SJSA1 (cell line): ENCODE measurements at places on chromosomes 13 and 19.

- H3K27me3 ChIP-seq, result no peaks in the 10 kb centered on the region
- peaks cover 47% of the 10 kb centered on the region for H3K36me3 ChIP-seq
- 0 out of 2 replicates have a peak, but pooled peaks cover 5% of the 10 kb centered on the region for H3K4me1 ChIP-seq
- no peak overlapping the region for H3K27ac ChIP-seq
- no peak overlapping the region for H3K4me3 ChIP-seq
Measured at GRCh38 chr13:113552786-113553434, 31.6 kb upstream of the TFDP1 start.

- peaks cover 9% of the 10 kb centered on the region for H3K4me1 ChIP-seq
- no peaks in the 10 kb centered on the region for H3K27me3 ChIP-seq
- H3K36me3 ChIP-seq, result no peaks in the 10 kb centered on the region
- peak; percentile 72 for DNase-seq
Measured at GRCh38 chr13:98960606-98961502, 17.0 kb downstream of the DOCK9 start.

DNA sequence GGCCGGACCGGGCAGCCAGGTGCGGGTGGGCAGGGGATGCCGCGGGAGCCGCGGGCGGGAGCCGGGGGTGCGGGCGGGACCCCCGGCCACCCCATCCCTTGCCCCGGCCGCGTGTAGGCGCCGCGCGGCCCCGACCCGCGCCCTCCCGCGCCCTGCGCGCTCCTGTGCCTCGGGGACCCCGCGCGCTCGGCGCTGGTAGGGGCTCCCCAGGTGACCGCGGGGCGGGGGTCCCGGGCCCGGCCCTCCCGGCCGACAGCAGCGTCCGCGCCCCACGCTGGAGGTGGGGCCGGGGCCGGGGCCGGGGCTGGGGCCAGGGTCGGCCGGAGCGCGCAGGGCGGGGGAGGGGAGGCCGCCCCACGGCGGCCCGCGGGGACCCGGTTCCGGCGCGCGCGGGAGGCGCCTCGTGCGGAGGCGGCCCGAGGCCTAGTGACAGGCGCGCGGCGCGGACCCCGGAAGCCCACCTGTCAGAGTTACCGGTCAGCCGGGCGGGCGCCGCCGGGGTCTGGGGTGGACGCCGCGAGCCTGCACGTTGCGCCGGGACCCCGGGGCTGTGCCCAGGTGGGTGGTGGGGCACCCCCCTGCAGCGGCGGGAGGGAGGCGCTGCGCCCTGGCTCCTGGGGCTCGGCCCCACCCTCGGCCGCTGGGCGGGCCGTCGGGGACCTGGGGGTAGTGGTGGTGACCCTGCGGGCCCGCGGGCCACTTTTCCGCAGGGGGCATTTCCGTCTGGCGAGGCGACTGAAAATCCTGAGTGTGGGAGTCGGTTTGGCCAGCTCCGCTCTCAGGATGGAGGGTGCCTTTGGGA lies 518 bp downstream of the TFDP1 start:
- H3K36me3 ChIP-seq, result peaks cover 50% of the 10 kb centered on the region
- H3K27me3 ChIP-seq, result no peaks in the 10 kb centered on the region
- H3K4me1 ChIP-seq, result peaks cover 24% of the 10 kb centered on the region
- peak overlapping the region; percentile 97 for H3K4me3 ChIP-seq

- H3K4me3 ChIP-seq, result no peak overlapping the region
- peaks cover 30% of the 10 kb centered on the region for H3K36me3 ChIP-seq
- peaks cover 8% of the 10 kb centered on the region; the same call in 1 of the 2 replicates for H3K4me1 ChIP-seq
- no peaks in the 10 kb centered on the region for H3K27me3 ChIP-seq
- no peak overlapping the region for H3K27ac ChIP-seq
- DNase-seq, result peak; percentile 12
Measured at GRCh38 chr19:48881741-48882657, 9.8 kb downstream of the PPP1R15A start.

DNA sequence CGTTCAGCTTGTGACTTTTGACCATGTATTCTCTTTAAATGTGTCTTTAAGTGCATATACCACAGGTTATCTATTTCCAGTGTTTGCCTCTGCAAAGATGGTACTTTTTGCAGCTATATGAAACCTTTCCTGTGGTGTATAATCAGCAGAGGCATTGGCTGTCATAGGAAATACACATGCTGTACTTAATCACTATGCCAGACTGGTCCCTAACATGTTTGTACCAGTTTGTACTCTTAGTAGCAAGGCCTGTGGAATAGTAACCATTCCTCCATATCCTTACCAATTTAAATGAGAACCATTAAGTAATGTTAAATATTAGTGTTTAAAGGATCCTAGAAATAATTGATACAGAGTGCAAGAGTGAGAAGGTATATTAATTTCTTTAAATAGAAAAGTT lies 69.8 kb downstream of the CDK8 start:
- H3K4me1 ChIP-seq, result no peaks in the 10 kb centered on the region
- DNase-seq, result no peak
- no peak overlapping the region for H3K27ac ChIP-seq
- no peaks in the 10 kb centered on the region for H3K27me3 ChIP-seq
- no peak overlapping the region for H3K4me3 ChIP-seq
- H3K36me3 ChIP-seq, result no peaks in the 10 kb centered on the region

DNA sequence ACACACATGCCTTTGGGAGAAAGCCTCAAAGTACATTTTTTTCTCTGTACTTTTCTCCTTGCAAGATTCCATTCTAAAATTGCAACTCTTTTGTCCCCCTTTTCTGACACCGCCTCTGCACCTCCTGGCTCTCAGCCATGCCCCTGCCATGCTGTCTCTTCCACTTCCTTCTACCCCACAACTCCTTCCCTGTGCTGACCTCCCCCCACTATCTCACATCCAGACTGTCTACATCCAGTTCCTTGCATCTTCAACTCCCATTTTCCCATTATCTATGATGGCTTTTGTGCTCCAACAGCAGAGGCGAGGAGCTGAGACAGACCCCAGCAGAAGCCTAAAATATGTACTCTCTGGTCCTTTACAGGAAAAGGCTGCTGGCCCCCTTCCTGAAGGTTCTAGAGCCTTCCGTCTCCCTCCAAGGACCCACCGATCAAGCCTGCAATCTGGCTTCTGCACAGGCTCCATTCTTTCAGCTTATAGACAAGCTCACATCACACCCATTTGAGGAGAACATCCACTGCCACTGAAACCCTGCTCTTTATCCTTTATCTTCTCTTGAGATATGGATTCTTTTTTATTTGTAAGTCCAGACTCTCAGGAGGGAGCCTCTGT lies 50.2 kb downstream of the RFX2 start:
- no peak overlapping the region for H3K4me3 ChIP-seq
- no peaks in the 10 kb centered on the region for H3K36me3 ChIP-seq
- no peaks in the 10 kb centered on the region for H3K27me3 ChIP-seq
- no peak overlapping the region for H3K27ac ChIP-seq

GRCh38 chr13:81683521-81683920 lies 1342.6 kb upstream of the SPRY2 start:
- 0 out of 2 replicates have a peak, but pooled peaks cover 4% of the 10 kb centered on the region for H3K27me3 ChIP-seq
- H3K4me1 ChIP-seq, result no peaks in the 10 kb centered on the region
- DNase-seq, result no peak
- no peak overlapping the region for H3K4me3 ChIP-seq

GRCh38 chr13:30299786-30300185 lies 7.6 kb downstream of the KATNAL1 start:
- peaks cover 44% of the 10 kb centered on the region for H3K4me1 ChIP-seq
- no peak for DNase-seq
- H3K36me3 ChIP-seq, result peaks cover 5% of the 10 kb centered on the region
- H3K27ac ChIP-seq, result peak overlapping the region; percentile 72

DNA sequence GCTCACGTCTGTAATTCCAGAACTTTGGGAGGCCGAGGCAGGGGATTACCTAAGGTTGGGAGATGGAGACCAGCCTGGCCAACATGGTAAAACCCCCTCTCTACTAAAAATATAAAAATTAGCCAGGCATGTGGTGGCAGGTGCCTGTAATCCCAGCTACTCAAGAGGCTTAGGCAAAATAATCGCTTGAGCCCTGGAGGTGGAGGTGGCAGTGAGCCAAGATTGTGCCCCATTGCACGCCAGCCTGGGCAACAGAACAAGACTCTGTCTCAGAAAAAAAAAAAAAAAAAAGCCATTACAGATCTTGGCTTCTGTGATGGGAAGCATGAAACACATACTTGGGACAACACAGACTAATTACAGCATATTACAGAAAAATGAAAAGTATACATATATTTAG lies 1404.5 kb upstream of the SPRY2 start:
- H3K4me1 ChIP-seq, result no peaks in the 10 kb centered on the region
- H3K36me3 ChIP-seq, result no peaks in the 10 kb centered on the region
- H3K27me3 ChIP-seq, result no peaks in the 10 kb centered on the region
- no peak overlapping the region for H3K4me3 ChIP-seq

- H3K4me1 ChIP-seq, result no peaks in the 10 kb centered on the region; the same call in 1 of the 2 replicates
- H3K27me3 ChIP-seq, result no peaks in the 10 kb centered on the region
- DNase-seq, result no peak
- H3K4me3 ChIP-seq, result no peak overlapping the region
Measured at GRCh38 chr13:66951426-66951825, 278.7 kb downstream of the PCDH9 start.

DNA sequence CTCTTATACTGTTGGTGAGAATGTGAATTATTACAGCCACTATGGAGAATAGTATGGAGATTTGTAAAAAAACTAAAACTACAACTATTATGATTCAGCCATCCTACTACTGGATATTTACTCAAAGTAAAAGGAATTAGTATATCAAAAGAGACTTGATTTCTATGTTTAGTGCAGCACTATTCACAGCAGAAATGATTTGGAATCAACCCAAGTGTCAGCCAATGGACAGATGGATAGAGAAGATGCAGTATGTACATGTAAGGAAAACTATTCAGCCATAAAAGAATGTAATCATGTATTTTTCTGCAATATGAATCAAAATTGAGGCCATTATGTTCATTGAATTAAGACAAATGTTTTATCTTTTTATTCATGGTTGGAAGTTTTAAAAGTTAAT lies 1705.5 kb downstream of the SLITRK1 start:
- no peaks in the 10 kb centered on the region for H3K27me3 ChIP-seq
- H3K4me1 ChIP-seq, result no peaks in the 10 kb centered on the region
- no peak overlapping the region for H3K27ac ChIP-seq
- no peak overlapping the region for H3K4me3 ChIP-seq

- peaks cover 22% of the 10 kb centered on the region for H3K4me1 ChIP-seq
- DNase-seq, result no peak
- no peak overlapping the region for H3K27ac ChIP-seq
- H3K27me3 ChIP-seq, result no peaks in the 10 kb centered on the region
Measured at GRCh38 chr13:25775986-25776385, 275.8 kb downstream of the SHISA2 start.

DNA sequence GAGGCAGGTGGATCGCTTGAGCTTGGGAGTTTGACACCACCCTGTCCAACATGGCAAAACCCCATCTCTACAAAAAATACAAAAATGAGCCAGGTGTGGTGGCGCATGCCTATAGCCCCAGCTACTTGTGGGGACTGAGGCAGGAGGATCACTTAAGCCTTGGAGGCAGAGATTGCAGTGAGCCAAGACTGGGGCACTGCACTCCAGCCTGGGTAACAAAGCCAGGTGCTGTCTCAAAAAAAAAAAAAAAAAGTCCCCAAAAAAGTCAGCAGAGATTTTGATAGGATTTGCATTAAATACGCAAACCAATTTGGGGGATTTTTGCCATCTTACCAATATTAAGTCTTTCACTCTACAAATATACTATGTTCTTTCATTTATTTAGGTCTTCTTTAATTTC lies 21.7 kb upstream of the RPL21 start:
- no peaks in the 10 kb centered on the region for H3K36me3 ChIP-seq
- H3K27ac ChIP-seq, result no peak overlapping the region
- no peak for DNase-seq
- no peaks in the 10 kb centered on the region for H3K4me1 ChIP-seq

GRCh38 chr13:66424422-66424821 lies 805.7 kb downstream of the PCDH9 start:
- no peak overlapping the region for H3K4me3 ChIP-seq
- no peak overlapping the region for H3K27ac ChIP-seq
- H3K27me3 ChIP-seq, result no peaks in the 10 kb centered on the region
- DNase-seq, result no peak
- no peaks in the 10 kb centered on the region for H3K4me1 ChIP-seq

DNA sequence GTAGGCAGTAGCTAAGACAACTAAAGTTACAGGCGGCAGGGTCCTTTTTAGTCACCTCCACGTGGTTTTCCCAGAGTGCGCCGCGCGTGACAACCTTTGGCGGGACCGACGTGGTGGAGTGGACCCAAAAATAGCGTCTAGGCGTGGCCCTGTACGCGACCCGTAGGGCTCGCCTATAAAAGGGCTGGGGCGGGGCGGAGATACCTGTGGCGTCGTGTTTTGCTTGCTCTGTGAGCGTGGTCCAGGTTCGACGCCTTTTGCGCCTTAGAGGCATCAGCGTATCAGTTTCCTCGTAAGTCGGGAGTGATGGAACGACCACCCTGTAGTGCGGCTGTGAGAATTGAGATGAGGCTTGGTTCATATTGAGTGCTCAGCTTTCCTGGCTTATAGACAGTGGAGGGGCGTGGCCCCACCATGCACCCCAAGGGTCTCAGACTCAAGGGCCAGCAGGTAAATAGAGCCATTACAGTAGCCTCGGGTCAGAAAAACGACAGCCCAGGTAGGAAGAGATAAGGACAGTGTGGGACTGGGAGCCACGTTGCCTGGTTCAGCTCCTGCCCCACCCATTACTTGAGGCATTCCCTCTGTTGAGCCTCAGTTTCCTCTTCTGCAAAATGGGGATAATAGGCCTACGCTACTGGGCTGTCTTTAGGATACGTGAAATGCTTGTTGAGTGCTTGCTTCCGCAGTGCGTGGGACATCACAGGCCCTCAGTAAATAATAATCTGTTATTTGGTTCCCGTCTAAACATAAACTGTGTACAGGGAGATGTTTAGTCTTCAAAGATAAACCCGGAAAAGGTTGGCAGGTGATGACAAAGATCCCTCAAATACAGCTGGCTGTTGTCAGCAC lies 693 bp upstream of the TMED1 start:
- peaks cover 33% of the 10 kb centered on the region for H3K36me3 ChIP-seq
- H3K27ac ChIP-seq, result peak overlapping the region; percentile 94
- H3K27me3 ChIP-seq, result no peaks in the 10 kb centered on the region
- peaks cover 19% of the 10 kb centered on the region for H3K4me1 ChIP-seq
- DNase-seq, result peak; percentile 99
- H3K4me3 ChIP-seq, result peak overlapping the region; percentile 60

DNA sequence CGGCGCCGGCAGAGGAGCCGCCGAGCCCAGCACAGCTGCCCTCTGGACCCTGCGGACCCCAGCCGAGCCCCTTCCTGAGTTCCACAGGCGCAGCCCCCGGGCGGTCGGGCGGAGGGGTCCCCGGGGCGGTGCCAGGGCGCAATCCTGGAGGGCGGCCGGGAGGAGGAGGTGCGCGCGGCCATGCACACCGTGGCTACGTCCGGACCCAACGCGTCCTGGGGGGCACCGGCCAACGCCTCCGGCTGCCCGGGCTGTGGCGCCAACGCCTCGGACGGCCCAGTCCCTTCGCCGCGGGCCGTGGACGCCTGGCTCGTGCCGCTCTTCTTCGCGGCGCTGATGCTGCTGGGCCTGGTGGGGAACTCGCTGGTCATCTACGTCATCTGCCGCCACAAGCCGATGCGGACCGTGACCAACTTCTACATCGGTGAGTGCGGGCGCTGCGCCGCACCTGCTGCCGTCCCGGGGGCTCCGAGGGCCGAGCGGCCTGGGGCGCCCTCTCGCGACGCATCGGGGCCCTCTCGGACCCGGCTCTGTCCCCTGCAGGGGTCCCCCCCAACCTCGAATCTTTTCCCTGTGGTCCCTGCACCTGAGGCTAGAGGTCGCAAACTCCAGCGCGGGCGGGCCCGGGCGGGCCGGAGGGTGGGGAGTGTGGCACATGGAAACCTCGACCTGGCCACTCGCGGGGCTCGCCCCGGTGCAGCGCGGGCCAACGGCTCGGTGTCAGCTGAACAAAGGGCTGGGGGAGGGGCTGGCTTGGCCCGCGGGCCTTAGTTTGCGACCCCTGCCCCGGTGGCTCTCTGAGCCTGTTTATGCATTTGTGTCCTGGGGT lies at the start of gene KISS1R:
TSS of gene KISS1R (plus strand) at position 11 of the 829 bp plus-strand sequence. CDS start at position 181, 170 bp downstream.
- no peak within 1 kb of the TSS; the same call in 1 of the 2 replicates for H3K4me3 ChIP-seq
- peaks cover 45% of the 10 kb centered on the region for H3K27me3 ChIP-seq
- peaks cover 21% of the 10 kb centered on the region for H3K4me1 ChIP-seq
- no peaks in the 10 kb centered on the region for H3K36me3 ChIP-seq
- peak; percentile 50 for DNase-seq
